ENCODE measurements at places on chromosomes 11 and 22.

DNA sequence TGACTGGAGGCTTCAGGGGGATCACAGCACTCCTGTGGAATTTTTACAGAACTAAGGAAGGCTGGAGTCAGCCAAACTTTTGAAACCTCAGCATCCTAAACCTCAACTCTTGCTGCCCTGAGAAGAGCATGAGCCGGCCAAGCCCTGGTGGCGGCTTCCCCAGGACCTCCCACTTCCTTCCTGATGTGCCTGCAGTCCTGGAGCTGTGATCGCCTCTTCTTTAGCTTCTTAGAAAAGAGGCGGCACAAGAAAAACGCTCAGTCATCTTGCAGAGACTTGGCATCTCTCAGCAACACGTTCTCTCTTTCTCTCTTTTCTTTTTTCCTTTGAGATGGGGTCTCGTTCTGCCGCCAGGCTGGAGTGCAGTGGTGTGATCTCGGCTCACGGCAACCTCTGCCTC, 40.4 kb upstream of the AMPD3 start:
- DNase-seq, result no peak

GRCh38 chr22:45263463-45264269, 21.1 kb upstream of the UPK3A start:
- no peak for DNase-seq

DNA sequence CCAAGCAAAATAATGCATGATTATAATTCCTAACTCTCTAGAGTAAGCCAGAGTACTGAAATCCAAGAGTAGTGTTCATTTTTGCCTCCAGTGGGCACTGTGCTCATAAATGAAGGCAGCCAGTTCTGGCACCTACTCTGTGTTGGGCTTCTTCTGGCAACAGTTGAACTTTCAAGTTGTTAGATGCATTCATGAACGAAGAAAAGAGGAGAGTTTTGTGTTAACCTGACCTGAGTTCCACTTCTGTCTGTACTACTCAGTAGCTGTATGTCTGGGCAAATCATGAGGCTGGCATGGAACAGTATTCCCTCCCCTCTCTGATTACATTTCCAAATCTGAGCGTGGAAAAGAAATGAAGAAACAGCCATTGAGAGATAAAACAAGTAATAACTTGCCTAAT, 20.3 kb upstream of the TENM4 start:
- no peak for DNase-seq

DNA sequence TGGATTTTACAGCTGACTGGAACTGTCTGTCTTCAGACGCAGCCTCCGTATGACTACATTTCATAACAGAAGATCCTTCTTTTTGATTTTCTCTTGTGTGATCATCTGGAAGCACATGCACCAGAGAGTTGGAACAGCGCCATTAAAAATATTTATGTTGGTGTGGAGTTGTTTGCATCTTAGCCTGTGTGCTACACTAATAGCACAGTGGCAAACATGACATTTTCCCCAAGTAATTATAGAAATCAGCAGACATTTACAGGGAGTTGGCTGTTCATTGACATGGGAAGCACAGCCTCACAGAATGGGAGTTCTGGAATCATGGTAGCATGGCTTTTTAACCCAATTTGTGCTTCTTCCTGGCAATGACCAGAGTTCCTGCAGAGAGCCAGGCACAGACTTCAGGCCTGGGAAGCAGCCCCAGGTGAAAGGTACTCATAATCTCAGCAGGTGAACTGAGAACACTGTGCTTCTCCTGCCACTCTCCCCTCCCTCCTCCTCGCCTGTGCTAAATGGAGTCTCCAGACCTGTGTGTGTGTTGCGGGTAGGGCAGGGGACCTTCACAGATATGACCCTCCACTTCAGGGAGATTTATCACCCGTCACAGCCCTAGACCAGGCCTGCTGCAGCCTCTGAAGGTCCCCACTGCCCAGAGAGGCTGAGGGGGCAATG, 82.8 kb upstream of the PLET1 start:
- DNase-seq, result no peak

- no peak for DNase-seq
These were observed 42.8 kb downstream of the NTM start for GRCh38 chr11:131413217-131413616.

GRCh38 chr11:64571050-64571409, 20.0 kb upstream of the SLC22A12 start:
- no peak for DNase-seq

DNA sequence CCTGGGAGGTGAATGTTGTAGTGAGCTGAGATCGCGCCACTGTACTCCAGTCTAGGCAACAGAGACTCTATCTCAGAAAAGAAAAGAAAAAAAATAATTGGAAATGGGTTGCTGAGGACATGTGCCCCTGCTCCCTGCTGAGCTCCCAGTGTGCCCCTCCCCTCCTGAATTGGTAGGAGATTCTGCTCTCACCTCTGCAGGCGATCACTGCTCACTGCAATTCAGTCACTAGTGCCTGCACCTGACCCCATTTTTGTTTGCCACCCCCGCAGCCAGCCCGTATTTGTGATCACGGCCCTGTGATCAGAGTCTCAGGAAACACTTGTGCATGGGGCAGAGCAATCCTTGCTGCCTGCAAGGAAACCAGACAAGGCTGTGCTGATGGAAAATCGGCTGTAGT, 16.3 kb upstream of the SEC14L3 start:
- no peak for DNase-seq

- DNase-seq, result no peak
These were observed 299.3 kb downstream of the NXPE2 start for GRCh38 chr11:114977651-114978050.

GRCh38 chr22:35887296-35887875, 141.2 kb downstream of the RBFOX2 start:
- no peak for DNase-seq

GRCh38 chr11:834371-835316, 1.9 kb downstream of the CD151 start:
- DNase-seq, result no peak

All from cortex of kidney (tissue), 1 donor.